Activated CD8-positive, alpha-beta T cell treated with anti-CD3 and anti-CD28 coated beads, Interleukin-2, amount 10 ng/mL, durations not matched to agents 7 days and 5 days (primary cell): ENCODE measurements at places on chromosomes 3 and 15.
A peak's percentile ranks its signal among the peaks of the same experiment; 100 is the strongest.

GRCh38 chr15:66254089-66254950, 770 bp upstream of the MEGF11 start:
- DNase-seq = no peak

DNA sequence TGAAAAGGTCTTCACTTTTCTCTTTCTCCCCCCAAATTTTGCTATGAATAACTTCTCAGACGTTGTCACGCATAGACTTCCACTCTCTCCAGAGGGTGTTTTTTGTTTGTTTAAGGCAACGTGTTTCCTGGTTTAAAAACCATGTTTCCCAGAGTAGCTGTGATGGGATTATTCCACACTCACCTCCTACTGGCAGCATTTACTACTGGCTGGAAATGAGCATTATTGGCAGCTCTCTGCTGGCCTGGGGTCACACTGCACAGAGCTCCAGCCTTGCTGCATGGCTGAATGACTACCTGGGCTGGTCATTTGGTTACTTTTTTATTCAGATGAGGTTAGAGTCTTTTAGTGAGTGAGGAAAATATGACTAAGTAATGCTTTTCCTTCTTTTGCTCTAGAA, 65.2 kb downstream of the RARB start:
- no peak for DNase-seq

- DNase-seq = no peak
Observed at GRCh38 chr15:23395030-23395692, 40.6 kb downstream of the GOLGA8S start.

DNA sequence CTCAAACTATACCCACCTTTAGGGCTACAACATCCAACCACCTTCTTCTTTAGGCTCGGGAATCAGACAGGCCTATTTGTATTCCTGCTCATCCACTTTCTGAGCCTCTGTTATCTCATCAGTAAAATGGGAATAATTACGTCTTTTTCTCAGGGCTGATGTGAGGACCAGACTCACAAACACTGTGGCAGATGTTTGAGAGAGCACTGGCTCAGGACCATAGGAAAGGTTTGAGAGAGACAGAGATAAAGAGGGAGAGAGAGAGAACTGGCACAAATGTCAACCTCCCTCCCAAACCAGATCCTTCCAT, 4.8 kb upstream of the DAPK2 start:
- no peak for DNase-seq

- DNase-seq = no peak
Observed at GRCh38 chr3:82033186-82033585, 271.7 kb upstream of the GBE1 start.

DNA sequence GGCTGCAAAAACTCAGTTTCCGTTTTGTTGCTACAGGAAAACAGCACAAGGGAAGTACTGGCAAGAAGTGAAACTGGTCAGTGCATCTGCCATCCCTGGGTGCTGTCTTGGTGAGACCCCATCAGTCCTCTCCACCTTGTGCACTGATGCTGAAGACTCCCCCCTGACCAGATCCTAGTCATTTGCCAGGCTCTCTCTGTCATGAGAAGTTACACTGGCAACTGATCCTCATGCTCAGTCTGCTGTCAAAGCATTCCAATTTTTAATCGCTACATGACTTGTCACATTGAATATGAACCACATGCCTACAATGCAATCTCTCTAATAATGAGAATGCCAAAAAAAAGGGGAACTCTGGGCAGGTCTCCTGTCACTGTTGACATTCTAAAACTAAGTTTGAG, 296.5 kb downstream of the ZIC1 start:
- no peak for DNase-seq

DNA sequence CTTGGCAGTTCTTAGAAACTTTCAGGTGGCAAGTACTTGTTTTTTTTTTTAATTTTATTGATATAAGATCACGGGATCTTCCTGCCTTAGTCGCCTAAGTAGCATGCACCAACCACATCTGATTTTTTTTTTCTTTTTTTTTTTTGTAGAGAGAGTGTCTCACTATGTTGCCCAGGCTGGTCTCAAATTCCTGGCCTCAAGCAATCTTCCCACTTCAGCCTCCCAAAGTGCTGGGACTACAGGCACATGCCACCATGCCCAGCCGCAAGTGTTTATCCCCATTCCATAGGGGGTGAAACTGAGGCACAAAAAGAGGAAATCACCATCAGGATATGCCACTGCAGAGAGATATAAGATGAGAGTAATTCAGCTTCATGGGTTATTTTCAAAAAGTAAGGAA, 102.9 kb downstream of the IGF2BP2 start:
- no peak for DNase-seq

DNA sequence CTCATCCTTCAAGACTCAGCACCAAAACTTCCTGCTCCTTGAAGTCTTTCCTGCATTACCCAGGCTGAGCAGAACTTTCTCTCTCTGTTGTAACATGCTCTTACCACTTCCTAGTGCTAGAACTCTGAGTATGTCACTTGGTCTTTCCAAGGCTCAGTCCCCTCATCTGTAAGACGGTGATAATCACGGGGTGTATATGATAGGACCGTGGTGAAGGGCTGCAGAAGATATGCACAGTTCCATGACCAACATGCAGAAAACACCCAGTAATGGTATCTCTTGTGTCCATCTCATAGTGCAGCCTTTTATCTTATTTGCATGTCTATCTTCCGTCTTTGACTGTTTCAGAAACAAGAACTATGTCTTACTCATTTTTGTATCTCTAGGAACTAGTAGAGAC, 154.5 kb downstream of the ZNF621 start:
- no peak for DNase-seq

DNA sequence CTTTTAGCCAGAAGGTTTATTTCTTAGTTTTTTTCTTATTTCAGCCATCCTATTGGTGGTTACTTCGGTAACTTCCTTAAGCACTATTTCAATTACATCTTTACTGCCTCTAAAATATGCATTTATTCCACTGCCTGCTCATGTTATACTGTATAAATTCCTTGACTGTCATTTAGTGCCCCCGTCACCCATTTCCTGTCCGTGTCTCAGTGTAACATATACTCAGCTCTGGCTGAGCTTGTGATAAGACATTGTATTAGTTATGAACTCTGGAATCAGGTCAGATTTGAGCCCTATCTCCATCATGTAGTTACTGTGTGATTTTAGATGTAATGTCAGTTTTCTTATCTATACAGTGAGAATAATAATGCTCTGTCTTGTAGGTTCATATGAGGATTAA, 24.2 kb downstream of the PIAS1 start:
- no peak for DNase-seq

GRCh38 chr3:108408883-108409799, 101.3 kb downstream of the MYH15 start:
- DNase-seq = no peak

DNA sequence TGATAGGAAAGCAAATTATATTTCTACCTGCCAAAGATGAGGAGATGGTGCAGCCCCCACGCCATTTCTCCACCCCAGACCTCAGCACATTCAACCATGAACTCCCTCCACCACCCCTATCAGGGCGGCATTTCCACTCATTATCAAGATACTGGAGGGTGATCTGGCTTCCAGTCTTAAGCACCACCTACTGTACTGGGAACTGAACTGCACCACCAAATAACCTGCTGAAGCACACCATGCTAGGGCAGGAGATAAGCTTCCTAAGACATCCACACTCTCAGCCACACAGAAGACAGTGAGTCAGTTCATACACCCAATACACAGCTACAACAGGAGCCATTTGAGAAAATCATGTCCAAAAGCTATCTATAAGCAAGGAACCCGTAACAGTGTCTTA, 98.8 kb downstream of the FGF7 start:
- DNase-seq = no peak

- peak; percentile 55 for DNase-seq
Observed at GRCh38 chr3:58333206-58334012, 717 bp downstream of the PXK start.

GRCh38 chr3:159964166-159964973, 24.3 kb upstream of the IL12A start:
- DNase-seq = no peak

DNA sequence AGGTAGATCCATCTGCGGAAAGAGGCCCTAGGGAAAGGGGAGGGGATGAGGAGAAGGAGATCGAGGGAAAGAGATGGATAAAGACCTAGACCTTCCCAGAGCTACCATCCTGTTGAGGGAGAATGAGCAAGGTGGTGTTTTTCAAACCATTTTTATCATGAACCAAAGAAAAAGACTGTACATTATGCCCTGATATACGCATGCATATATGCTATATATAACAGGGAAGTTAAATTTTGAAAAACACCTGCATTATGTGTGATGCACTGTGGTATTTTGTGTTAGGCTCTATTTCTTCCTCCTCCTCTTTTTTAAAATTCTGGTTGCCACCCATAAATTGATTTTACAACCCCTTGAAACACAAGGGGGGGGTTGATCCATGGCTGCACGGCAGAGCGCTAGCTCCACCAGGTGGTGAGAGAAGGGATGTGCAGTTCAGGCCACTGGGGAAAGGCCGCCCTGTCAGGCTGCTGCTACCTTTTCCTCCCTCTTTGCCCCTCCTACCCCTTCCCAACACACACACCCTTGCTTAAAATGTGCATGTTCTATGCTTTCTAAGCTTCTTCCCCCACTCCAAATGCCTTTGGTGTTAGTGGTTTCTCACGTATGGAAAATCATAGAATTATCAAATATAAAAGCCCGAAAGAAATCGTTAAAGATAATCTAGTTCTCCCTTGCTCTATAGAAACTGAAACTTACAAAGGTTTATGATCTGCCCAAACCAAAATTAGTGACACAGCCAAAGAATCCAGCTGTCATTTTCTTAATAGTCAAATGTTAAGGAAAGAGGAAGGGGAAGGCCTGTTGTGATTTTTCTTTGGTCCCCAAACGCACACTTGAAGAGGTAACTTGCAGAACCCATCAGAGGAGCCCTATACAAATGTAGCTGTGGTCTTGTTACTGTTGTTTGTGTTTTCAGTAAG, 262.0 kb upstream of the UMPS start:
- peak; percentile 45 for DNase-seq

- no peak for DNase-seq
Observed at GRCh38 chr3:45198264-45199260, 27.5 kb downstream of the TMEM158 start.

DNA sequence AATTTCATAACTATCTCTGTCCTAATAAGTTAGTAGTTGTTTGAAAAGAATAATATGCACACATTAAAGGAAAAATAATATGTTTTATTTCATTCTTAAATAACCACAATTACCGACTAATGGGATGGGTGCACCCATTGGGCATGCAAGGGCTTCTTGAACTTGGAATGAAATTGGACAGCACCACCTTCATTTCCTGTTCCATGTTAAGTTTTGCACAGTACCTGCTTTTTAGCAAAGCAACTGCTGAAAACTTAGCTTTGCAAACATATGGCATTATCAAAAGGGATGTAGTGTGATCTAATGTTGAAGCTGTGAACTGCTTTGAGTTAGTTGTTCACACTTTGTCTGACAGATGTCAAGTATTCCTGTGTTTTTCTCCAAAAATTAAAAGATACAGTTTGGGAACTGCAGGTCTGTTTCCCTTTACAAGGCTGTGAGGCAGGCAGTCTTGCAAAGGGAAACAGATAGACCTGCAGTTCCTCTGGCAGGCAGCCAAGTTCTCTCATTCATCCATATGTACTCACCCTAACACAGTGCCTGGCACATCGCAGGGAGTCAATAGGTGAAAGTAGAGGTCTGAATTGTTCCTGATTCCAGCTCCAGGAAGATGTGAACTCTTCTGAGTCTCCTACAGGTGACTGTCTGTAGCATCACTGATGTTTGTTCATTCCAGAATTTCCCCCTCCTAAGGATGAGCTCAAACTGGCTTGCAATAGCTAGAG, 64.3 kb upstream of the GOLGA8B start:
- DNase-seq = no peak

GRCh38 chr3:131540821-131541220, 38.0 kb upstream of the MRPL3 start:
- DNase-seq = no peak

DNA sequence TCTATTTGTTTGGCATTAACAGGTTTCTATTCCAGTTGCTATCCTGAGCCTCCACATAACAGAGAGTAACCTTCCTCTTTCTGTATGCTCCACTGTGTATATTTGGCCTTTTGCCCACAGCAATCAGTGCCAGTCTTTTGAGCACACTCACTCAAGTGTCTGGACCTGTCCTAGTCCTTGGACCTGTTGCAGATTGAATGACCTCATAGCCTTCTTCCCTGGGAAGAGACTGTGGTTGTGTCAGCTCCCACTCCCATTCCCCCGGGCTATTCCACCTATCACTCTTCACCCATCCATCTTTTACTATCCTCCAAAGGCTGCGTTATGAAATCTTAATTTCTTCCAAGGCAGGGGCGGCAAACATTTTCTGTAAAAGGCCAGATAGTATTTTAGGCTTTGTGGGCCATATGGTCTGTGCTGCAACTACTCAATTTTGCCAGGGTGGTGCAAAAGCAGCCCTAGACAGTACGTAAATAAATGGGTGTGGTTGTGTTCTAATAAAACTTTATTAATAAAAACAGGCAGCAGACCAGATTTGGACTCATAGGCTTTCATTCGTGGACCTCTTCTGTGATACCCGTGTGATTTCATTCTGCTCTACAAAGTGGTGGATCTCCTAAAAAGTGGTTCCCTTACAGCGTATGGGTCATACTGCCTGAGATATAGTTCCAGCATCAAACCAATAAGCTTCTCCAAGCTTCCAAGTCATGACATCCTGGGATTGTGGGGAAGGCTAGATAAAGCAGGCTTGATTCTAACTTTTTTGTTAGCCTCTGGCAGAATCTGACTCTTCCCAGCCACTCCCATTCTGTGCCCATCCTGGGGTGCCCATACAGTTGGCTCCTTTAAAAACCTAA, 57.4 kb downstream of the CDAN1 start:
- no peak for DNase-seq

DNA sequence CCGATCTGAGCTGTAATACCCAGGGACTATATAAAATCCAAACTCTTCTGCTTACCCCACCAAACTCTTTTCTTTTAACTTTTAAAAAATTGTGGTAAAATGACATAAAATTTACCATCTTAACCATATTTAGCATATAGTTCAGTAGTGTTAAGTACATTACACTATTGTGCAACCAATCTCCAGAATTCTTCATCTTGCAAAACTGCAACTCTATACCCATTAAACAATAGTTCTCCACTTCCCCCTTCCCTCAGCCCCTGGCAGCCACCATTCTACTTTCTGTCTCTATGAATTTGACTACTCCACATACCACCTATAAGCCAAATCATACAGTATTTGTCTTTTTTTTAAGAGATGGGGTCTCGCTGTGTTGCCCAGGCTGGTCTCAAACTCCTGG, 38.7 kb downstream of the SENP8 start:
- DNase-seq = no peak

- no peak for DNase-seq
Observed at GRCh38 chr3:67540198-67540894, 114.1 kb downstream of the SUCLG2 start.
